ENCODE measurements at places on chromosomes 6 and 20.

GRCh38 chr20:64269604-64270411, 14.3 kb downstream of the PCMTD2 start:
- DNase-seq, result no peak

GRCh38 chr6:33725222-33725621, 13.7 kb upstream of the UQCC2 start:
- no peak for DNase-seq

DNA sequence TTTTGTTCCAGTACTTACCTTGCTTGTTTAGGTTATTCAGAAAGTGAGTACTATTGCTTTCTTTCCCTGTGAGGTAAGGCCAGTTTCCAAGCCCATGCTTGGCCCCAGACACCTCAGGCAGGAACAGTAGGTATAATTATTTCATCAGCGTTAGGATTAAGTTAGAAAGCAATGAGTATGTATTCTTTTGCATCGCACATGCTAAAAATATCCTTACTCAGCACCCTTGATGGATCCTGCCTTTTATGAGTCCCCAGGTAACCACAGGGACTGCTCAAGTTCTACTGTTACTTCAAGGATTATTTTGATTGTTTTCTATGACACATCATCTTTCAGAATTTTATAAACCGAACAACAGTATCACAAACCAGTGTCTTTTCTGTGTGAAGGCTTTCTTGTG, 128.9 kb downstream of the FARS2 start:
- DNase-seq, result no peak

DNA sequence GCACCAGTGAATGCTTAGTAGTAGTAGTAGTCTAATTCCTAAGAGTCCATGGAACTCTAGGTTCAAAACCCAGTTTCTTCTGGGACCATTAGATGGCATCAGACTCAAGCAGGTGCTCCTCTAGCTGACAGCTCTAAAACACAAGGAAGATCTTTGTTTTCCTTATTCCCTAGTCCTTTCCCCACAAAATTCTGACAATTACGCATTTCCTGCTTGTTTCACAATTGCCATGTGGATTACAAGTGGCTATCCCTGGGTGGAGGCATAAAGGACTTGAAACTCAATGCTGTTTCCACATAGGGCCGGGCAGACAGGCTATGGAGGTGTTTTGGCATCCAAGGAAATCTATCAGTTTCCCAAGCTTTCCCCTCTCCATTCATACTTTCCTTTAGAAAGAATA, 9.2 kb upstream of the HLA-DOB start:
- DNase-seq, result no peak

DNA sequence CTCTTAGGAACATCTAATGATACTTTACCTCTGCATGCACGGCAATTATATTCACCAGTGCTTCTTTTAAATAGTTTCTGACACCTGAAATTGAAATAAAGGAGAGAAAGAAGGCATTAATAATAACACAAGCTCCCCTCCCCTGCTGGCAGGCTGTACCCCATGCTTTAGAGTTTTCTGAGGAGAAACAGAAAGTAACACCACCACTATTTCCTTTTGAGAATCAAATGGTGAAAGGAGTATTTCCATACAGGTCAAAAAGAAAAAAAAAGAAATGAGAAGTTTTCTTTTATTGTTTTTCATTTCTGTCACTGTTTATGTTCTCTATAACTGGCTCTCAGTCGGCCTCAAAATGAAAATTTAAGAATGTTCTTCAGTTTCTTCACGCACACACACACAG, 108.1 kb downstream of the IRF4 start:
- DNase-seq, result no peak

DNA sequence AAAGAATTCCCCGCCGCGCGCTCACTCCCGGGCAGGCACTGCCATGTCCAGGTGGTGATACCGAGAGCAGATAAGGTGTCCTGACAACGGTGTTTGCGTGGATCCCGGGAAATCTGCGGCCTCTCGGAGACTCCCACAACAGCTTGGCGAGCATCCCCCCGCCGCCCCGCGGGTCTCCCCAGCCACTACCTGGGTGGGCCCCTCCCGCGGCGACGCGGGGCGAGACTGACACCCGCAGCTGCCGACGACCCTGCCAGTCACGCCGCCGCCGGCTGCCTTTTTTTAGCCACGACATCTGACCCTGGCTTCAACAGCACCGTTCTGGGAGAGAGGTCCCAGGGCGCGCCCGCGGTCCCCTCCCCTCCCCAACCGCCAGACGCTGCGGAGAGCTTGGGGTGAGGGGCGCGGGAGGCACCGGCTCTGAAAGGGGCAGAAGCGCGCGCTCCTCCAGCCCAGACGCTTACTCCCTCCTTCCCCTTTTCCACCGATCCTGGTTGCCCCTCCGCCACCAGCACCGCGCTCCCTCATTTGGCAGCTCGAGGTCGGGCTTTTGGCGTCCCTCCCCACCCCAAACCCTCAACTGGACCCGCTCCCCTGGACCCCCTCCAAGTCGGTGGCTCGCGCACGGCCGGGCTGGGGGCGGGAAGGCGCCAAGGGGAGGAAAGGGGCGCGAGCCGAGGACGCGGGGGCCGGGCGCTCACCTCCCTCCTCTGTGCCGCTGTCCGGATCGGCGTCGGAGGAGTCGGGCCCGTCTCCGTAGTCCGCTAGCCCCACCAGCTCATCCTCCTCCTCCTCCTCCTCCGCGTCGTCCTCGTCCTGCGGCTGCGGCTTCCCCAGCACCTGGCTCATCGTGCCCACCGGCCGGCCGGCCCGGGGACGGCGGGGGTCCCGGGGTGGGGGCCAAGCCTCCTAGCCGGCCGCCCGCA, 665 bp downstream of the RRAGD start:
- no peak for DNase-seq

DNA sequence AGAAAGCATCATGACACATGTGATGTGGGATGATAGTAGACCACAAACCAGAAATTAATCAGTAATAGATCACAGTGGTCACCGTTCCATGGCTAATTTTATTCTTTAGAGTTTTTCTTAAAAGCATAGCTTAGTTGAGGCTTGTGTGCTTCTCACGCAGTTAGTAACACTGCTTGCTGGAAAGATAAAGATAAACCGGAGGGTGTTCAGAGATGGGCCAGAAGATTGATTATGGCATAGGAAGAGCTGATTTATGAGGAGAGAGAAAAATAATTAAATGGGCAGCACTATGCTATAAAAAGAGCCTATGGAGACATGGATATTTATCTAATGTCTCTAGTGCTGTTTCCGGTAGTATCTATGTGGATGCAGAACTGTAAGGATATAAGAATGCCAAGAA, 173.6 kb downstream of the MMS22L start:
- no peak for DNase-seq

- no peak for DNase-seq
Observed at GRCh38 chr20:18754030-18754652, 59.4 kb upstream of the SCP2D1 start.

DNA sequence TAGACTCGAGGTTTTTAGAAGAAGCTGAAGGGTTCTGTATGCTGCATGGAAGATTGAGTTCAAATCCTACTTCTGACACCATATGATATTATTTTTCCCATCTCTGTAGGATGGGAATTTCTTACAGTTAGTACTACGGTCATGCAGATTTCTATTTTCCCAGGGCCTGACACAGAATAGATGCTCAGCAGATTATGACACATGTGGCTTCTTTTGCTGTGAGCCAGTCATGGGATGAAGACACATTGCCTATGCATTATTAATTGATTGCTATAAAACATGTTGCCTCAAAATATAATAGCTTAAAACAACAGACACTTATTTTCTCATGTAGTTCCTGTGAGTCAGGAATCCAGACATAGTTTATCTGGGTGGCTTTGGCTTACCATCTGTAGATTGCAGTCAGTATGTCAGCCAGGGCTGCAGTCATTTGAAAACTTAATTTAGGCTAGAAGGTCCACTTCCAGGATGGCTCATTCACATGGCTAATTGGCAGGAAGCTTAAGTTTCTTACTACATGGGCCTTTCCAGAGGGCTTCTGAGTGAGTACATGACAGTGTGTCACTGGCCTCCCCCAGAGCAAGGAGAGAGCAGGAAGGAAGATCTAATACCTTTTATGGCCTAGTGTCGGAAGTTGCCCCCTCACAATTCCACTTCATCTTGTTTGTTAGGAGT, 29.5 kb downstream of the TOP1 start:
- no peak for DNase-seq

- DNase-seq, result no peak
Observed at GRCh38 chr6:127102299-127102698, 16.2 kb upstream of the RSPO3 start.

DNA sequence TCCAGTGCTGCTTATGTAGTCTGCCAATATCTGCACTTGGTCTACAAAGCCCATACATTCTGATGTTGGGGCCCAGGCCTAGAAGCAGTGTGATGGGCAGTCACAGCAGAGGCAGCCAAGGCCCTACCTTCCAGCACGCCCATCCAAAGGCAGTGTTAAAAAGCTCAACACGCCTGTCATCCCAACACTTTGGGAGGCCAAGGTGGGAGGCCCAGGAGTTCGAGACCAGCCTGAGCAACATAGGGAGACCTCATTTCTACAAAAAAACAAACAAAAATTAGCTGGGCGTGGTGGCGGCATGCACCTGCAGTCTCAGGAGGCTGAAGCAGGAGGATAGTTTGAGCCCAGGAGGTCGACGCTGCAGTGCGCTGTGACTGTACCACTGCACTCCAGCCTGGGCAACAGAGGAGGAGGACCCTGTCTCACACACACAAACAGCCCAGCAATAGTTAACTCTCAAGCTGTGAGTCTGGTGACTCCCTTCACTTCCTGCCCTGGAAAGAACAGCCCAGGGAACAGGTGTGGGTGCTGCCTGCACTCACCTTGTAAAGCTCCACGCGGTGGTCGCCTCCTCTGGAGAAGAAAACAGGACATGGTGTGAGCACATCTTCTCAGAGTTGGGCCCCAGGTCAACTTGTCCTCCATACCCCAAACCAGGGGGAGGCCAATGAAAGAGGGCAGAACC, 68.8 kb downstream of the PYGB start:
- DNase-seq, result no peak
